Midbrain (tissue), 1 donor: ENCODE measurements at places on chromosomes 7 and 10.

DNA sequence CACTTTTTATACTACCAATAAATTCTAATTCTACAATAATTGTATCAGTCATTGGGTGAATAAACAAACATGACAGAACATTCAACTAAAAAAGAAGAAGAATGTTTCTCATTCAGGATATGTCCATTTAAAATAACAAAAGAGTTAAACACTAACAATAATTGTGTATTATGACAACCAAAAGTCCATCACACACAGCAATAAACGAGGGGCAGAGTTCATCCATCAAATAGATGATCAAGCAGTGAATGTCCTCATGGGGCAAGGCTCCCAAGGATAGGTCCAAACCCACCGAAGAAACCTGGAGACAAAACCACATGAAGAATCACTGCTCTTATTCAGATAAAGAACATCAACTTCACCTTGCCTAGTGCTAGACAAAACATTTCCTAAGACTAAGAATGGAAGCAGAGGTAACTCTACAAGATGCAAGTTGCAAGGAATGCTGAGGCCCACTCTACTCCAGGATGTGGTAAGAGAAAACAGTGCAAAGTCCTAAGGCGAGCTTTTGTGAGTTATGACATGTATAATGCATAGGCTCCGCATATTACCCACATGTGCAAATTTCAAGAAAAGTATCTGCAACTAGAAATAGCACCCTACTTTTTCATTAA lies 115.1 kb downstream of the PARD3 start:
- no peak for DNase-seq

- DNase-seq: no peak
These were observed 9.0 kb downstream of the PPP1R17 start for GRCh38 chr7:31695859-31696614.

GRCh38 chr10:22679608-22680007 lies 34.8 kb downstream of the PIP4K2A start:
- DNase-seq: no peak

DNA sequence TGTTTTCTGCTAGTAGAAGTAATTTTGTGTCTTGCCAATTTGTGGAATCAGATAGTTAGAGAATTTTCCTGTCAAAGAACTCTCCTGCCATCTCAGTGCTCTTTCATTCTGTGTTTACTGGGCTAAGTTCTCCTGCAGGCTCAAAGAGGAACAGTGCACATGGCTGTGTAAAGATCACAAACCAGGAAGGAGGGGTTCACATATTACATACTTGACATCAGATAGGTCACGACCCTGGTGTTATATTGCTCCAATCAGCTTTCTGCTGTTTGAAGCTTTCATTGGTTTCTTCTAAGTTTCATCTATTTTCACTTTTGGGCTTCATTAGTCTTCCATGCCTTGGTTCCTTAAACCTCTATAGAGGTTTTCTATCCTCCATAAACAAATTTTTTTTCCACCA lies 13.5 kb upstream of the ELMO1 start:
- no peak for DNase-seq

DNA sequence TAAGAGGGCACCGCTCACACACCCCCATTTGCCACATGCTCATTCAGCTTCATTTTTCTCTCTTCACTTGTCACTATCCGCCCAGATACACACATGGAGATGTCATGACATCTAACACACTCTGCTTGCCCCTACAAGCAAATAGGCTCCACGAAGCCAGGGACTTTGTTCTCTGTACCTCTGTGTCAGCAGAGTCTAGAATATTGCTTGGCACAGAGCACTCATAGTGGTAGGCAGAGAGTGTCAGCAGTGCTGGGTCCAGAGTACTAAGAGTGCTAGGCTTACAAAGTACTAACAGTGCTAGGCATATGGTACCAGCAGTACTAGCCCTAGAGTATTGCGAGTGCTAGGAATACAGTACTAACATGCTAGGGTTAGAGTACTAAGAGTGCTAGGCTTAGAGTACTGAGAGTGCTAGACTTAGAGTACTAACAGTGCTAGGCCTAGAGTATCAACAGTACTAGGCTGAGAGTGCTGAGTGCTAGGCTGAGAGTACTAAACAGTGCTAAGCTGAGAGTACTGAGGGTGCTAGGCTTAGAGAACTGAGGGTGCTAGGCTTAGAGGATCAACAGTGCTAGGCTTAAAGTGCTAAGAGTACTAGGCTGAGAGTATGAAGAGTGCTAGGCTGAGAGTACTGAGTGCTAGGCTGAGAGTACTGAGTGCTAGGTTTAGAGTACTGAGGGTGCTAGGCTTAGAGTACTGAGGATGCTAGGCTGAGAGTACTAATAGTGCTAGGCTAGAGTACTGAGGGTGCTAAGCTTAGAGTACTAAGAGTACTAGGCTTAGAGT lies 166.1 kb downstream of the PRKAG2 start:
- DNase-seq: no peak
